ENCODE measurements at places on chromosomes 1 and 21.

GRCh38 chr1:248786156-248786555 is 30.6 kb upstream of the LYPD8 start:
- DNase-seq = no peak

DNA sequence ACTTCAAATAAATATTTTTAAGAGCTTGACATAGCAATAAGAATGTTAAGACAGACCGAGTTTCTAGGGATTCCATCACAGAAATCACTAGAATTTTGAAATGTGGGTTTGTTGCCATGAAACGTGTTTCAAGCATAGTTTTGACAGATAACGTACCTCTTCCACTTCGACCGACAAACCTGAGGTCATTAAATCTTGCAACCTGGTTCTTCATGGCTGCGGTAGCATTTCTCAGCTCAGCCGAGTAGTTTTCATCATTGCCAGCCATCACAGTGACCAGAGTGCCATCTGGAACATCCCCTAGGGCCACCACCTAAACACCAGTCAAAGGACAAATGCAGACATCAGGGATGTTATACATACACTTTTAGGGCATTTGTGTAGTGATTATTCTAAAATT is 168.7 kb downstream of the RUNX1 start:
- no peak for DNase-seq

DNA sequence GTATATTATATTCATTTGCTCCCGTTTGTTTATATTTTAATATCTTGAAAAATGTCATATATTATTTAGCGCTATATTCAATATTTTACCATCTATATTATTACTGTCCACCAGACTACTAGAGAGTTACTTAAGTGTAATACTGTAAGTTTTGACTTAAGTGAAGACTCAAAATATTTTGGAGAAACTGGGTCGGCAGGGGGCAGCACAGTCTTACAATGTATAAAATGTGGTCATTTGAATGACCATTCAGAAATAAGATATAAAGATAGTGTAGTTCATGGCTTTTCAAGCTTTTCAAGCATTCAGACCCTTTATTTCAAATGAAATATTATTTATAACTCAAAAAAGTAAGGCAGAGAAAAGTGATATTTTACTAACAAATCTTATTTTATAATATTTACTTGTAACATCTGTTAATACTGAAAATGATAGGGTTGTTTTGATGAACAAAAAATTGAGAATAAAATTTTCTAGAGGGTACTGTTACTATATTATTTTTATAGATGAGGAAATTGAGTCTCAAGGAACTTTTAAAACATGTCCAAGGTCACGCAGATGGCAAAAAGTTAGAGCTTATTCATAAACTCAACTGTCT is 89.0 kb upstream of the SERTAD4 start:
- DNase-seq = no peak

- DNase-seq = no peak
Observed at GRCh38 chr1:94698356-94698755, 121.8 kb upstream of the SLC44A3 start.

GRCh38 chr1:157073944-157074685 is 25.5 kb downstream of the ETV3L start:
- DNase-seq = peak; percentile 7

GRCh38 chr1:65459397-65459768 is 38.9 kb downstream of the LEPR start:
- no peak for DNase-seq

DNA sequence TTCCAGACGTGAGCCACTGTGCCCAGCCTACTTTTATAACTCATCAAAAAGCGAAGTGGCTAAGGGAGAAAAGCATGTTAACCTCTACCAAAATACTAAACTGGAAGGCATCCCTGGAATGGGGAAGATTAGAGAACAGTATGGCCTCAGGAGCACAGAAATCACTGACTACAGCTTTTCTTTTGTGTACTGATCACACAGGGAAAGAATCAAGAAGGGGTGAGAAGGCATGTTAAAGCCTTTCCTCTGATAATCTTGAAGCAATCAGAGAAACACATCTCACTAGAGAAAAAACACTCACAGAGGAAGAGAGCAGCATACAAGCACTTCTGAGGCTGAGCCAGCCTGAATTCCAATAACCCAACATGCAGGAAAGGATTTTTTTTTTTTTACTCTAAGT is 10.7 kb downstream of the PCAT6 start:
- no peak for DNase-seq

DNA sequence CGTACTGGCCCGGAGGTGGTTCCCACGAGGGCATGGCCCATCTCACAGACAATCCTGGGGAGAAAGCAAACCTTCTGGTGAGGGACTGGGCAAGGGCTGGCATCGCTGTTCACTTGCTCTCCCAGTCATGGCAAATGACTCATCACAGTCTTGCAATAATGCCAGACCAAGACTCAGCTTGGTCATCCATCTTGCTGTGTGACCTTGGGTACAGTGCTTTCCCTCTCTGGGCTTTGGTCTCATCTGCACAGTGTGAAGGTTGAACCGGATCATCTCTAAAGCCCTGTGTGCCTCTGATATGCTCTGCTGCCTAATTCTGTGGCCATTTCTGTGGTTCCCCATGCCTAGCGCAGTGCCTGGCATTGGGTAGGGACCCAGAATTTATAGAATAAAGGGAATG is 143.6 kb upstream of the CD34 start:
- no peak for DNase-seq

DNA sequence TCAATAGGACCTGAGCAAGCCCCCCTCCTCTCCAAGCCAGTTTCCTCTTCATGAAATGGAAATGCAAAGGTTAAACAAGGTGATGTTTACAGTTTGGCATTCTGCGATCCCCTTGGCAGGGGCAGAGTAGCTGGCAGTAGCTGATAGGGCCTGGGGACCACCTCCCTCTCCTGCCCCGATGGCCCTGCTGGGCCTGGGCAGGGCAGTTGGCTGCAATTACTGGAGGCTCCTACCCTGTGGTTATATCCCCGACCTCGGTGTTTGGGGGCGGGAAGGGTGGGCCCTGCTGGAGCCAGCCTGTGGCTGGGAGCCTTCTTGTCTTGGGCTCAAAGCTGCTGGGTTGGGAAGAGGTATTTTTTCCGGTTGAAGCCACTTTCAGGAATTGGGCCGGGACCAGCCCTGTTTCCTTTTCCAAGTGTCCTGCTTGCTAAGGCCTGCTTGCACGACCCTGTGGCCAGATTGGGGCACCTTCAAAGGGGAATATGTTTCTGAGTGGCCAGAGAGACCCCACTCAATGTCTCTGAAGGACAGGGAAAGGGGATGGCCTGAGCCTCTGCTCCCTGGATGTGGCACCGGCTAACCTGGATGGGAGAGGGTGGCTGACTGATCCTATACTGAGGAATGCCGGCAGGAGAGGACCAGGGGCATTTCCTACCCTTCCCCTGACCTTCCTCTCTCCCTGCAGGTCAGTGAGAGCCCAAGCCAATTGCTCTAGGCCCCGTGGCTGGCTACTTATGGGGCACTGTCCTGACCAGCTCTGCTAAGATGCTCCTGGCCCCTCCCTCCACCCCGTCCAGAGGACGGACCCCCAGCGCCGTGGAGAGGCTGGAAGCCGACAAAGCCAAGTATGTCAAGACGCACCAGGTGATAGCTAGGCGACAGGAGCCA is 1.9 kb downstream of the FAM110D start:
- DNase-seq = no peak

DNA sequence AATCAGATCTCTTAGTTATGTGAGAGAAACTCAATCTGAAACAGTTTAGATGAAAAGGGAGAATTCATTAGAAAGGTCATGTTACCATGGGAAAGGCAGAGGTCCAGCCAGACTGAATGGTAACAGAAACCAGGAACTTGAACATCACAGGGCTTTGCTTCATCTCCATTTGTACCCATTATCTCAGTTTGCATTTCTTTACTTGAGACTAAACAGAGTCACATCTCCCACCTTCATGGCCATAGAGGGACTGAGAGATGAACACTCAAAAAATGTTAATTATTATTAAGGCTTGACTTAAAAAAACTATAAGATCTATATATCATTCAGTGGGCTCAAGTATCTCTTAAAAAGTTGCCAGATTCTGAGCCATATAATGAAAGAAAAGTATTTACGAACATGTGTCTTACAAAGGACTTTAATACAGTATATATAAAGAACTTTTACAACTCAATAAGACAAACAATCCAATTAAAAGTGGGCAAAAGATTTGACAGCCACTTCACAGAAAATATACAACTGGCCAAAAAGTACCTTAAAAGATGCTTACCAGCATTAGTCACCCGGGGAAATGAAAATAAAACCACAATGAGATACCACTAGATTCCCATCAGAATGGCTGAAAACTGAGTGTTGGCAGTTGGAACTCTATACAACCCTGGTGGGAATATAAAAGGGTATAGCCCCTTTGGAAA is 13.2 kb downstream of the KYAT3 start:
- no peak for DNase-seq

DNA sequence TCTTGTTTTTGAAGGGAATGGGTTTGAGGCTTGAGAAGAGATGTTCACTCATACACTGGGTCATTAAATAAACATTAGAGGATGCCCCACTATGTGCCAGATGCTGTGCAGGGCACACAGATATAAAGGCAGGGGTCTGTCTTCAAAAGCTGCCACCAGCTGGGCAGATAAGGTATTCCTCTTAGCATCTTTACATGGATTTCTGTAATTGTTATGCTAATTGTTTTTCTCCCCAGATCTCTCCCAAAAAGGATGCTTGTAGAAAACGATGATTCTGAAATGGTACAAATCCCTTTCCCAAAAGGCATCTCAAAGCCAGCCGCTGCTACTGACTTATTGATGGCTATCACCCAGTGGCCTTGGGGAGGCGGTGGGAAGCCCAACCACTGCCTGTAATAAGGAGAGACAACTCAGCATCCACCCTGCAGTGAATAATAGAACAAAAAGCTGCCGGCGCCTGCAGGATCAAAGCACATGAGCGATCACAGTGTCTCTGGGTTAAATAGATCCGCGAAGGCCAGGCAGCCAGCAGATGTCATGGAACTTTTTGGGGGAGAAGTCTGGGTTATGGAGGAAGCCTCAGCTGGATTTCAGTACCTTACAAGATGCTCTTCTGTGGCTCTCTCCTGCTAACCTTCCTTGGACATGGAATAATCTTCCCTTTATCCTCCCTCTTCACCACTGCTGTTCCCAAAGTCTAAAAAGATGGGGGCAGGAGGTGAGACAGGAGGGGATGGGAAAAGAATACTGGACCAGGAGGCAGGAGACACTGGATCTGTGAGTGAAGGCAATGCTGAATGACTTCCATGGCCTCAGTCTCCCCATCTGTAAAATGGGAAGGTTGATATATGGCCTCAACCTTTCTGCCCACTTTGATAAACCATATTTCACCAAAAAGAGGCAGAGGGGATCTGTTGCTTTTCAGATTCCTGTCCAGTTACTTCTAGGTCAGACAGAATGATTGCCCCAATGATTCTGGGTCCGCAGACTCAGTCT is 54.8 kb upstream of the CD34 start:
- no peak for DNase-seq

DNA sequence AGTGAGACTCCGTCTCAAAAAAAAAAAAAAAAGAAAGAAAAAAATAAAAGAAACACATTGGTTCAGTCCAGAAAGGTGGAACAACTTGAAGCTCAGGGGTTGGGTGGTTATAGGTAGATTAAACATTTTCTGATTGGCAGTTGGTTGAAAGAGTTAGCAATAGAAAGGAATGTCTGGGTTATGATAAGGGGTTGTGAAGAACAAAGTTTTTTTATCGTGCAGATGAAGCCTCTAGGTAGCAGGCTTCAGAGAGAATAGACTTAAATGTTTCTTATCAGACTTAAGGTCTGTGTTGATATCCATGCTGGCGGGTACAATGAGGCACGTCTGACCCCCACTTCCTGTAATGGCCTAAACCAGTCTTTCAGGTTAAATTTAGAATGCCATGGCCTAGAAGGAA is 45.0 kb upstream of the PDE9A start:
- DNase-seq = no peak

- DNase-seq = no peak
Observed at GRCh38 chr1:222546548-222547259, 1.2 kb downstream of the HHIPL2 start.

GRCh38 chr1:53501065-53502005 is 42.1 kb downstream of the DMRTB1 start:
- DNase-seq = no peak

- DNase-seq = peak; percentile 26
Observed at GRCh38 chr1:182615468-182616129, 11.4 kb upstream of the RGS16 start.

GRCh38 chr1:5390504-5390903 is 601.7 kb downstream of the NPHP4 start:
- no peak for DNase-seq

- no peak for DNase-seq
Observed at GRCh38 chr1:11214698-11215380, 25.7 kb downstream of the ANGPTL7 start.

DNA sequence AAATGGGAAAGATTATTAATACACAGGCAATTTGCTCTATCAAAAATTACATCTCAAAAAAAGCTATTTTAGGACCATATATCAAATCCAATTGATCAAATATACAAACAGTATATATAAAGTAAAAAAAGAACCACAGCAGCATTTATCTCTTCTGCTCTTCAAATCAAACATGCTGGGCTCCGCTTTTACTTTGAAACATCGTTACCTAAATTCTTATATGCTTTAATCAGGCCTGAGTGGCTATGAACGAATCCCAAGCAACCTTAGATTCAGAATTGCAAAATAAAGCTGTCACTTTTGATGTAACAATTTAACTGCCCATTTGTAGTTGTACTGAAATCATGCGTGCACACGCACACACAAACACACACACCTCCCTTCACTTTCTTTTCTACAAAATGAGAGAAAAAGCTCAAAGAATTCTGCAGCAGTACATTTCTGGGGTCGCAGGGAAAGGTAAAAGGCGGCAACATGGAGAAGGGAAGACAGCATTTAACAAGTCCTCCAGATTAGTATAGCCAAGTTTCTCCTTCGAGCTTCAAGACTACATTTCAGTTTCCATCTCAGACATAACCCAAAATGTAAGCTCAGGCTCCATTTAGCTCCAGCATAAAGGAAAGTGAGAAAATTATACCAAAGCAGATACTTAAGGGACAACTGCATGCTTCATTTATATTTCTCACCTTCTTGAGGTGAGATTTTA is 92.2 kb upstream of the TTC39A start:
- no peak for DNase-seq

DNA sequence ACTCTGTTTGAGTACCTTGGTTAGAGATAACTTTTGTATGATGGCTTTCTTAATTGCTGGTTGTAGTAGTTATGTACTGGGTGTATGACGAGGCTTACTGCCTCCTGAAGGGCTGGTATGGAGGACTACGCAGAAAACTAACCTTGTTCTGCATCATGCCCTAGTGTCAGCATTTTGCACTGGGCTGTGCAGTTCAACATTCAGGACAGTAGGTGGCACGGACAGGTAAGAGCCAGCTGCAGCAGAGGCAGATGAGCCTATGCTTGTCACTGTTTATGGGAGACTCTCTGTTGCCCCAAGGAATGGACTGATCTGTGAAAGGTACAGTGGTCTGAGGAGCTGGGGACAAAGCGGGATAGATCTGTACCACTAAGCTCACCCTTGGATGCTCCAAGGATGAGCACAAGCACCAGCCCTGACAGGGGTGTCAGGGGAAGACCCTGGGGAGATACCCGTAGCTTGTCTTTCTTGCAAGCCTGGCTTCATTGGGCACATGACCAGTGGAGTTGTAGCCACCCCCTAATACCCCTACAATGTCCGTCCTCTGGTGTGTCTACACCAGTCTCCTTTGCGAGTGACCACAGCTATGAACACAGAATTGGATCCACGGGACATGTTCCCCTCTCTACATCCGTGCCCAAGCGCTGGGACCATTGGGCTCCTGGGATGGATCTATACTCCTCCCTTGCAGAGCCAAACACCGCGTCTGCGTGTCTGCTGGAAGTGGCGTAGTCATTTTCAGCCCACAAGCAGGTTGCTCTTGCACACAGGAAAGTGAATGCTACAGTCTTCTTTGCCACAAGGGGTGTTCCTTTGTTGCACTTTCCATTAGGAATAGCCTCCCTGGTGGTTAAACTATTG is 51.1 kb upstream of the CFHR3 start:
- DNase-seq = peak; percentile 27
